ENCODE measurements at places on chromosomes 16 and 17.

DNA sequence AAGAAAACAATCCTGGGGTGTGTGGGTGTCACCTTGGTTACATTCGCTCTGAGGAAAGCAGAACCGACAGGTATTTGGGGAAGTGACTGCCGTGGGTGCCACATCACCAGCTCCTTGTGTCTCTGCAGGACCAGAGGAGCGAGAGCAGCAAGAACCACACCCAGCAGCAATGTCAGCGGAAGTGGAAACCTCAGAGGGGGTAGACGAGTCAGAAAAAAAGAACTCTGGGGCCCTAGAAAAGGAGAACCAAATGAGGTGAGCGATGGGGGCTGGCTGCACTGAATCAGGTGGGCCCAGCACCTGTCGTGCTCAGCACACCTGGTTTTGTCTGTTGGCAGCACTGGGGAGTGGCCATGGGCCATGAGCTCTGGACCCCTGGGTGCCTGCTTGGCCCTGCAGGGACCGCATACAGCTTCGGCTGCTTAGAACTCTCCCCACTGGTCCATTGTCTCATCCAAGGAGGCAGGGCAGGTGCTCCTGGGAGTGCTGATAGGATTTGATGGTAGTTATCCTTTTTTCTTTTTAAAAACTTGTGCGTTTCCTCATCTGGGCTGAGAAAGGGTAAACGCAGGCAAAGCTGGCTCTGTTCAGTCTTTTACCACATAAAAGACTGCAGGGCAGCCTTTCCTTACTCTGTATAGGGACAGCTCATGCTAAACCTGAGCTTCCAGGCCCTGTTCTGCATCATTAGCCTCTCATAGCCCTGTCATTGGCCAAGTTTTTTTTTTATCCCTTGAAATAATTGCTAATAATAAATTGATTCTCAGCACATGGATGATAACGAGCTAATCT, 29.4 kb downstream of the HMOX2 start:
- no peak overlapping the region for H3K4me3 ChIP-seq
- no peak overlapping the region for H3K27ac ChIP-seq
- peaks cover 22% of the 10 kb centered on the region for H3K4me1 ChIP-seq
- no peak for DNase-seq

- peaks cover 2% of the 10 kb centered on the region for H3K27me3 ChIP-seq
- H3K4me3 ChIP-seq, result no peak overlapping the region
- DNase-seq, result no peak
- no peaks in the 10 kb centered on the region for H3K36me3 ChIP-seq
These were observed 12.8 kb upstream of the CHMP6 start for GRCh38 chr17:80978499-80979497.

DNA sequence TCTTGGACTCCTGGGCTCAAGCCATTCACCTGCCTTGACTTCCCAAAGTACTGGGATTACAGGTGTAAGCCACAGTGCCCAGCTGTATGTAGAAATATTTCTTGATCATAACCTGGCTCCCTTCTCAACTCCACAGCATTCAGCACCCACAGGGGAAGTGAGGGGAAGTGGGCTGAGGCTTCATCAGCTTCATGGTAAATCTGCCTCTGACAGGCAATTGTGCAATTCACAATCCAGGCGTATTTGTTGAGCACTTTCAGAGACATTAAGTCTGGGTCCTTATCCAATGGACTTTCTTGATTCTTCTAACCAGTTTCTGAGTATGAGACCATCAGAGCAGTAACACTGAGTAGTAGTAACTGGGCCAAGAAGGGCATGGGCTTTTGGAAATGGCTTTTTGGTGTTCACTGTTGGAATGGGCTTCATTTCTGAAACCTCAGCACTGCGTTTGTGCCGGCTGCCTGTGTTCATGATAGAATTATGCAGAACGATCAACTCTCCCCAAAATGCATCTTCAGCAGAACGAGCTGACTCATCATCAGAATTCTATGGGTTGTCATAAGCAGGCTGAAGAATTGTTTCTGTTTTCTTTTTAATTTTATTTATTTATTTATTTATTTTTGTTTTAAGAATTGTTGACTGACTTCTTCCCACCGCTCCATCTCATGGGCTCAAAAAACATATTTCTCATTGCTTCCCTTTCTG, 28.9 kb downstream of the FAM20A start:
- no peak for DNase-seq
- H3K4me1 ChIP-seq, result peaks cover 5% of the 10 kb centered on the region
- no peak overlapping the region for H3K4me3 ChIP-seq
- no peak overlapping the region for H3K27ac ChIP-seq
- no peaks in the 10 kb centered on the region for H3K36me3 ChIP-seq

- DNase-seq, result no peak
- no peak overlapping the region for H3K27ac ChIP-seq
- no peaks in the 10 kb centered on the region for H3K27me3 ChIP-seq
- H3K4me3 ChIP-seq, result no peak overlapping the region
These were observed 124.7 kb upstream of the PLCG2 start for GRCh38 chr16:81654346-81654745.

DNA sequence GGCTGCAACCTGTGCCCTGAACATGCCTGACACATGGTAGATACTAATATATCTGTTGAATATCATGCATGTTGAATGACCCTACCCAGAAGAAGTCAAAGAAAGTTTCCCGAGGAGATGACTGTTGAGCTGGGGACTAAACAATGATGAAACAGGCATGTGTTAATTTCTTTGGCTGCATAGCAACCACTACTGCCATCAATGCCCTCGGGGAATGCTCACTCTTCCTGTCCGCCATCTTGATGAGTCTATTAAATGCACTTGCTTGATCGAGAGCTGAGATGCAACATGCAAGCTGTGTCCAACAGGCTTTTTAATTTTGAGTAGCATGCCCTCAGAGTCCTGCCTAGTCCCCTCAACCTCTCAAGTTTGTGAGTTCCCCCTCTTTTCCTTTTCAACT, 31.3 kb downstream of the GRIN2A start:
- H3K4me1 ChIP-seq, result no peaks in the 10 kb centered on the region
- H3K4me3 ChIP-seq, result no peak overlapping the region
- H3K27ac ChIP-seq, result no peak overlapping the region
- no peaks in the 10 kb centered on the region for H3K36me3 ChIP-seq
- H3K27me3 ChIP-seq, result no peaks in the 10 kb centered on the region

GRCh38 chr16:85724126-85724879, 26.6 kb downstream of the C16orf74 start:
- H3K27ac ChIP-seq, result no peak overlapping the region
- no peak overlapping the region for H3K4me3 ChIP-seq
- H3K36me3 ChIP-seq, result no peaks in the 10 kb centered on the region

DNA sequence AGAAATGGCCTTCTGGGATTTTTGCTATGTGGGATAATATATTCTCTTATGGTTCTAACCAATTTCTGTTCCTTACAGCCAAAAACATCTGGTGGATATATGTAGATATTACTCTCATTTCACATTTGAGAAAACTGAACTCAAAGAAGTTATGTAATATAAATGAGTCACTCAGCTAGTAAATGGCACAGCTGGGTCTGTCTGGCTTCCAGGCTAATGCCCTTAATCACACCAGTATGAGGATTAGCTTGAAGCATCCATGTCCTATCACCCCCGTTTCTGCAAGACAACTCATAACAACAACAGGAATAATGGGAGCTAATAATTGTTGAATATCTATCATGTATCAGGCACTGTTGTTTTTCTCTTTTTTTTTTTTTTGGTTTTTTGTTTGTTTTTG, 34.4 kb upstream of the USP7 start:
- no peak for DNase-seq
- no peaks in the 10 kb centered on the region for H3K27me3 ChIP-seq
- no peaks in the 10 kb centered on the region for H3K36me3 ChIP-seq
- no peaks in the 10 kb centered on the region for H3K4me1 ChIP-seq
- H3K4me3 ChIP-seq, result no peak overlapping the region

DNA sequence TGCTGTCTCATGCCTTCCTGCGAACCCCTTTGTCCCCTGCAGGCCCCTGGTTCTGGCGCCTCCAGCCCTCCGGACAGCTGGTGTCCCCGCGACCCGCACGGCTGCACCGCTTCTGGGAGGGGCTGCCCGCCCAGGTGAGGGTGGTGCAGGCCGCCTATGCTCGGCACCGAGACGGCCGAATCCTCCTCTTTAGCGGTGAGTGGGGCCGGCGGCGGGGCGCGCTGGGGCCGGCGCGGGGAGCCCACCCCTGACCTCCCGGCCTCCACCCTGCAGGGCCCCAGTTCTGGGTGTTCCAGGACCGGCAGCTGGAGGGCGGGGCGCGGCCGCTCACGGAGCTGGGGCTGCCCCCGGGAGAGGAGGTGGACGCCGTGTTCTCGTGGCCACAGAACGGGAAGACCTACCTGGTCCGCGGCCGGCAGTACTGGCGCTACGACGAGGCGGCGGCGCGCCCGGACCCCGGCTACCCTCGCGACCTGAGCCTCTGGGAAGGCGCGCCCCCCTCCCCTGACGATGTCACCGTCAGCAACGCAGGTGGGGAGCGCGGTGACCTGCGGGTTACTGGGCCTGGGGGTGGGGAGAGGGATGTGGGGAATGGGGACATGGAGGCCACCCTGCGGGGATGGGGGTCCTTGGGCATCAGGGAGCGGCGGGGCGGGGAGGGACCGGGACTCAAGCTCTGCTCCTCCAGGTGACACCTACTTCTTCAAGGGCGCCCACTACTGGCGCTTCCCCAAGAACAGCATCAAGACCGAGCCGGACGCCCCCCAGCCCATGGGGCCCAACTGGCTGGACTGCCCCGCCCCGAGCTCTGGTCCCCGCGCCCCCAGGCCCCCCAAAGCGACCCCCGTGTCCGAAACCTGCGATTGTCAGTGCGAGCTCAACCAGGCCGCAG, 7.1 kb upstream of the IL32 start:
- H3K27ac ChIP-seq, result no peak overlapping the region
- H3K4me1 ChIP-seq, result peaks cover 7% of the 10 kb centered on the region
- H3K36me3 ChIP-seq, result no peaks in the 10 kb centered on the region
- H3K4me3 ChIP-seq, result peak overlapping the region; percentile 65
- peak; percentile 80 for DNase-seq

DNA sequence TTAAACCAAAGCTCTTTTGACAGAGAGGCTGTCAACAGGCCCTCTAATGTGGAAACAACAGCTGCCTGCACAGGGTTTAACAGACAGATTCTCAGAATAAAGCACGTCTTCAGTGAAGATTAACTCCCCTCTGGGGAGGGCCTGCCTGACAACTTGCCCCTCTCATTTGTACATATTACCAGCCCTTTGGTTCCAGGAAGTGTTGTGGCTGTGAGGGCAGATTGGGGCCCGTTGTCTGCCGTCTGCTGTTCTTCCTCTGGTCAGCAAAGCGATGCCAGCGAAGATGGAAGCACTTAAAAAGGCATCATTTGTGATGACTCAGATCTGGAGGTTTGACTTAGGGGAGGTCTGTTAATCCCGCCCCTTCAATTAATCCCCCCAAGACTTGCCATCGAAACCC, 177.0 kb upstream of the IRX6 start:
- no peaks in the 10 kb centered on the region for H3K36me3 ChIP-seq
- no peak overlapping the region for H3K4me3 ChIP-seq
- no peaks in the 10 kb centered on the region for H3K27me3 ChIP-seq
- no peaks in the 10 kb centered on the region for H3K4me1 ChIP-seq

- DNase-seq, result no peak
- H3K36me3 ChIP-seq, result no peaks in the 10 kb centered on the region
- no peak overlapping the region for H3K4me3 ChIP-seq
- no peaks in the 10 kb centered on the region for H3K27me3 ChIP-seq
- no peaks in the 10 kb centered on the region for H3K4me1 ChIP-seq
These were observed 259.0 kb downstream of the HS3ST4 start for GRCh38 chr16:25950586-25951281.

DNA sequence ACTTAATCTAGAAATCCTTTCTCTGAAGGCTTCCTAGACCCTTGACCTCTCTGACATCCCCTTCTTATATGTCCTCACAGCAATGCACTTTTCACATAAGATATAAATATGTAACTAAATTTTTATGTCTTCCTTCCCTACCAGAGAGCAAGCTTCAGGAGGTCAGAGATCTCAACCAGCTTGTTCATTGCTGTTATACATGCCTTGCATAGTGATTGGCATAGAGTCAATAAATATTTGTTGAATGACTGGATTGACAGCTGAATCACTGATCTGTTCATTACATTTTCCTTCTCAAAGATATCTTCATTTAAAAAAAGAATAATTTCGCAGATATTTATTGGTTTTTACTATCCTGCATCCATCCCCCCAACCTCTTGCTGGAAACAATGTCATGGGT, 29.5 kb downstream of the HYDIN start:
- H3K4me1 ChIP-seq, result no peaks in the 10 kb centered on the region
- no peaks in the 10 kb centered on the region for H3K27me3 ChIP-seq
- no peak for DNase-seq
- H3K36me3 ChIP-seq, result no peaks in the 10 kb centered on the region

DNA sequence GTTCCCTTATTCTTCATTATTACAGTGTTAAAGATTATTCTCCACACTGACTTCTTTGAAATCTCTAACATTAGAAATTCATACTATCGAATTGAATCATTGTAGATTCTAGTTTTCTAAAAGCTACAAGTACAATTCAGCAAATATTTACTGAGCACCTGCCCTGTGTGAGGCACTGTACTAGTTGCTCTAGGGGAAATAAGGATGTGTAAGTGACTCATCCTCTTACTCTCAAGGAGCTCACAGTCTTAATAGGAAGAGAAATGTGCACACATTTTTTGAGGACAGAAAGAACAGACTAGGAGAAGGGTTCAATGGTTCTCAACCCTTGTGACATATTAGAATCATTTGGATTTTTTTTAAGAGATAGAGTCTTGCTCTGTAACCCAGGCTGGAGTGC, 7.7 kb upstream of the SLFN12L start:
- H3K36me3 ChIP-seq, result no peaks in the 10 kb centered on the region
- no peak overlapping the region for H3K27ac ChIP-seq
- H3K4me1 ChIP-seq, result no peaks in the 10 kb centered on the region
- H3K27me3 ChIP-seq, result no peaks in the 10 kb centered on the region
- no peak for DNase-seq
- no peak overlapping the region for H3K4me3 ChIP-seq

DNA sequence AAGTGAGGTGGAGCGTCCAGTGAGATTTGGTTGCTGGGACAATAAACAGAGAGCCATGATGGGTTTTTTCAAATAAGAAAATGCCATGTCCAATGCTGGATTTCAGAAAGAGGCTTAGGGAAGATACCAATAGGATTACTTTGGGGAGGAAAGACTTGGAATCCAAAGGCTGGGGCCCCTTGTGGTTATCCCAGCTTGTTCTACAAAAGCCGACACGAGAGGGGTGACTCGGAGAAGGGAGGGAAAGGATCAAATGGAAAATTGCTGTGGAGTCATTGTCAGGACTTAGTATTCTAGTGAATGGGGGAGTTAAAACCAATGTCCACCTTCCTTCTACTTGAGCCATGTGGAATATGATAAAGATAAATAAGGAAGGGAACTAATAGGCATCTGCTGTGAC, 305.5 kb downstream of the SOX9 start:
- no peaks in the 10 kb centered on the region for H3K4me1 ChIP-seq
- DNase-seq, result no peak
- H3K27ac ChIP-seq, result no peak overlapping the region

DNA sequence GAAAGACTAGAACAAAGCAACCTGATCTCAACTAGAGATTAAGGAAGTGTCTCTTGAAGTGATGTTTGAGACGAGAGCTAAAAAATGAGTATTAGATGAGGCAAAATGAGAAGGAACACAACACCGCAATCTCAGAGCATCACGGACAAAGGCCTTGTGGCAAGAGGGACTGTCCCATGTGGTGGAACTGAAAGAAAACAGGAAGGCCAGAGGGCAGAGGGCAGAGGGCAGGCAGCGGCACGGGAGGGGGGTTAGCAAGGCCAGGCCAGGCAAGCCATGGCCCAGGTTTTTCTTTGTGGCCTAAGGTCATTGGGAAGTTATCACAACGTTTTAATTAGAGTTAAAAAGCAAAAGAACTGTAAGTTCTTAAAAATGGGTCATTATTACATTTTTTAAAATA, 22.5 kb downstream of the RPA1 start:
- DNase-seq, result no peak
- H3K36me3 ChIP-seq, result no peaks in the 10 kb centered on the region
- H3K4me1 ChIP-seq, result no peaks in the 10 kb centered on the region
- no peak overlapping the region for H3K4me3 ChIP-seq
